ENCODE measurements at places on chromosomes 1 and 21.
A peak's percentile ranks its signal among the peaks of the same experiment; 100 is the strongest.

DNA sequence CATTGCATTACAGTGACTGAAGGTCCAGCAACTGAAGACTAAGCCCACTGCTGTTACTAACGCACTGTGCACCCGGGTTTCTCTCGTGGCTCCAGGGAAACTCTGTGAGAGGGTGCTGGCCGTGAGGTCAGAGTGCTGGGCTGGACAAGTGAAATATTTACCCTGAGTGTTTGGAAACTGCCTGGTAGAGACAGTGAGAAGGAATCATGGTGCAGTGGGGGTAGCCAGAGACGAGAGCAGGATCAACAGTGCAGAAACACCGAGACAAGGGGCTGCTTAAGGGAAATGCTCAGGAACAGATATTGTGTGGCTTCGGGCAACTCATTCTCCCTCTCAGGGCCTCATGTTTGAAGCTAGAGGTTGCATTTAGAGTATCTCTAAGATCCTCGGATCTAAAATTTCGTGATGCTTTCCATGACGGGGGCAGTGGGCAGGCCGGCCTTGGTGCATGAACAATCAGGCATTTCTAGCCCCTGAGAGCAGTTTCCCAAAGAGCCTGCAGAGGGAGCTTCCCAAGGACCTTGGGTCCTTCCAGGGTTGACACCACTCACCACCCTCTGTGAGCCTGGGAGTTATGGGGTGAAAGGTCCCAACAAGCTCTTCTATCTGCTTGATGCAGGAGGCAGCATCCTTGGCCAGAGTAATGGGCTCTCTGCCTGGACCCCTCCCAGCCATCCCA lies 9.7 kb downstream of the CD2 start:
- DNase-seq: no peak

DNA sequence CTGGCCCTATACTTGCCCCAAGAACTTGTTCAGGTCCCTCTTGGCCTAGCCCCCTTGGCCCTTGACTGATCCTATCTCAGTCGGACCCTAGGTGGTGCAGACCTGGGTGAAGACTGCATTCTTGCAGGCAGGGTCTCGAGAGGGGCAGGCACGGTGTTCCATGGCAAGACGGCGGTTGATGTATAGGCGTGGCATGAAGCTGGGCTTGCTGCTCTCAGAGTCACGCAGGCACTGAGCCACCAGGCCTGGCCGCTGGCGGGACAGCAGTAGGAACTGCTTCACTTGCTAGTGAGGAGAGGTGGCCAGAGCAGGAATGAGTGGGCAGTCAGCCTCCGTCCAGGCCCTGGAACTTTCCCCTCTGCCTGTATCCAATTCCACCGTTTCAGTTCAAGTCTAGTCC lies 3.8 kb downstream of the HECTD3 start:
- DNase-seq: no peak

GRCh38 chr1:61455400-61455799 lies 269.5 kb downstream of the TM2D1 start:
- DNase-seq: no peak

GRCh38 chr1:232965124-232965911 lies 14.9 kb downstream of the NTPCR start:
- no peak for DNase-seq

DNA sequence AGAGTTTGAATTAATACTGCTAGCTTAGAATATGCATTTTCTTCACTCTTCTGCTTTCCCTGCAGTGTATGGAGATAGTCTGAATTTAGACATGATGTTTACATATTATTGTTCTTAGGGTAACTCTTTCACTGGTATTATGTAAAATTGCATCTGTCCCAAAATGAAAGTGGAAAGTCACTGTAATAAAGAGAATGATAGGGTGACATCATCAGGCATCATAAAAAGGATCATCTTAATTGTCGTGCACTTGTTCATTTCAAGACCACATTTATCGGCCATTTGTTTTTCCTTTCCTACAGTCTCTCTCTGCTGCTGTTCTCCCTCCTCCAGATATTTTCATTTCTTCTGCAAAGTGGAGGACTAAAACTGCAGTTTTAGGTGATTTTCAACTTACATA lies 61.9 kb upstream of the ZNF281 start:
- no peak for DNase-seq

GRCh38 chr1:25430967-25431881 lies 527 bp downstream of the MACO1 start:
- DNase-seq: no peak

DNA sequence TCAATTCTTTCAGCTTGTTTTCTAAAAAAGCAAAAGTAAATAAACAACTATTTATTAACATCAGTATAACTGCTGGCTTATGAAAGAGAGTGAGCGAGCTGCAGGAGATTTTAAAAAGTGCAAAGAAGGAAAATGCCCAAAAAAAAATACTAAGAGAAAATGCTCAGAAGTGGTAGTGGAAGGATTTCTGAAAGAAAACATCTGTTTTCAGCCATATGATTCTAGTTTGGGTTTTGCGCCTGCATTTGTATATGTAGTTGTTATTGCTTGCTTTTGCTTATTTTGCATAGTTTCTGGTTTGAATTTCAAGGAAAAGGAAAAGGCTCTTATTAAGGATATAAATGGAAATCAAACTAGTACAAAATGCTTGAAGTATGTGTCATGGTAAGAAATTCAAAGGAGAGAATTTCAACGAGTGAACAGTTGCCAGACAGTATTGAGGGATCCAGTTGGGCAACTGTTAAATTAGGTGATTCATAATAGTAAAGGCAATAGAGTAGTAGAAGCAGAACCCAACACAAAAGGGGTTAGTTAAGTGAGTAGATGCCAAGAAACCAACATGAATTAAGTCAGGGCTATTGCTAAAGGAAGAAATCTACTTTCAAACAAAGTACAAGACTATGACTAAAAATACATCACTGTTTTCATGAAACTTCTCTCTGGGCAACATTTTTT lies 1.2 kb downstream of the GBP5 start:
- peak; percentile 94 for DNase-seq

GRCh38 chr21:44716984-44717383 lies 5.6 kb upstream of the TSPEAR start:
- no peak for DNase-seq

DNA sequence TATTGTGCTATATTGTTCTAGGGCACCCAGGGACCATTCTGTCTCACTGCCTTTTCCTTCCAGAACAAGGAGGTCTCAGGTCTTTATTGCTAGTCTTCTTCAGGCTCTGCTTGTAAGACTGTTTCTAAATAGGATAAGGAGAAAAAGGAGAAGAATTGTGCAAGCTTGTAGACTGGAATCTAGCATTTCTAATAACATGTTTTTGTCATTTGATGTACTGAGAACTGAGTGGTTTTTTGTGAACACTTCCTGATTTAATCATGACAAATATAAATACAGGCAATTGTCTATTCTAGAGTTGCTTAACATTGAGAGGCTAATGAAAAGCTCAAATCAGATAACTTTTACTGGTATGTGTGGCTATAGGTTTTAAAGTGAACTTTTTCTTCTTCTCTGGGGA lies 77.6 kb downstream of the CLIC4 start:
- DNase-seq: peak; percentile 43

DNA sequence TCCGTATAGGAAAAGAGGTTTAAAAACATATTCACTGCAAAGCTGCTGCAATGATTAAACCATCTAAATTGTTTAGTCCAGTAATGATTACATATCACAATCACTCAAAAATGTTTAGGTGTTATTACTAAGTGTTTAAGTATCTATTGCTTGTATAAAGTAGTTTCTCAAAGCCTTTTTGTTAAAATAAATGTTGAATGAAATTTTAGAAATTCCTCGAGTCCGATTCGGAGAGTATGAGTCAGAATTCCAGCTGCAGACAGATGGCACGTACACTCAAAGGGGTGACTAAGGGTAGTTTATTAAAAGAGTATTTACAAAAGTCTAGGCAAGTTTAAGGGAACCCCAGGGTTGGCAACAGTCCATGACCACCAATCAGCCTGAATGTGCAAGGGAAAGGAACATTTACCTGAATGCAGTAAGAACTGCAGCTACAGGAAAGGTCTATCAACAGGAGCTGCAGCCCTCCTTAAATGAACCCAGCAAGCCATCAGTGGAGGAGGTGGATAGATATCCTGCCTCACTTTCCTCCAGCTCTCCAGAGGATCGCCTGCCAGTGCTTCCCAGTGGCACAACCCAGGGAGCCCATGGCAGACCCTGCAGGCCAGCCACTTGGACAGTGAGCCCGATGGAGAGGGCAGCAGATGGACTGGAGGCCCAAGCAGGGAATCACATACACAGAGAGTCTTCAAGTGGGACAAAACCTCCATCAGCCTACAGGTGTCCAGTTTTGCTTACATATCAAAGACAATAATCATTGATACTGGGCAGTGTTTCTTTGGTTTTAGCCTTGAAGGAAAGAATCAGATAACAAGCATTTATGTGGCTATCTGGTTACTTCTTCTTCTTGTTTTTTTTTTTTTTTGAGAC lies 92.1 kb upstream of the SLC44A3 start:
- DNase-seq: peak; percentile 91

- DNase-seq: no peak
Observed at GRCh38 chr1:184598403-184599193, 156.1 kb downstream of the EDEM3 start.

GRCh38 chr1:87117761-87118368 lies 203.4 kb downstream of the HS2ST1 start:
- DNase-seq: peak; percentile 27

GRCh38 chr1:156124557-156125483 lies 10.3 kb downstream of the LMNA start:
- DNase-seq: peak; percentile 74

GRCh38 chr1:222665964-222666363 lies 46.3 kb downstream of the AIDA start:
- peak; percentile 11 for DNase-seq
